ENCODE measurements at places on chromosomes 11 and 22.

GRCh38 chr11:69572233-69572860, 68.6 kb upstream of the CCND1 start:
- DNase-seq = no peak

DNA sequence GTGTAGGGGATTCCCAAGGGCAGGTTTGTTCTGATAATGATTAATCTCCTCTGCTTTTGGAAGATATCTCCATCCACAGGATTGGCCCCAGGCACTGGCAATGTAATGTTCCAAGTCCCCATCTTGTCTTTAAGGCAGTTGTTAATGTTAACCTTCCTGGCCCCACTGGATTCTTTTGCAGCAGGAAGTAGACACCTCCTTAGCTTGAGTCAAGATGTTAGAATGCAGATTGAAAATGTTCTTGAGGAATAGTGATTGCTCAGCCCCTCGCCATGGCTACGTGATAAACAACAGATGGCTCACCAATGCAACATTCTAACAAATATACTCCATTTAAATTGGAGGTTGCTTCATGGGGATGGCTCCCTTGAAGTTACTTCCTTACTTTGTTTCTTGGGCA, 7.3 kb downstream of the HEPHL1 start:
- no peak for DNase-seq

DNA sequence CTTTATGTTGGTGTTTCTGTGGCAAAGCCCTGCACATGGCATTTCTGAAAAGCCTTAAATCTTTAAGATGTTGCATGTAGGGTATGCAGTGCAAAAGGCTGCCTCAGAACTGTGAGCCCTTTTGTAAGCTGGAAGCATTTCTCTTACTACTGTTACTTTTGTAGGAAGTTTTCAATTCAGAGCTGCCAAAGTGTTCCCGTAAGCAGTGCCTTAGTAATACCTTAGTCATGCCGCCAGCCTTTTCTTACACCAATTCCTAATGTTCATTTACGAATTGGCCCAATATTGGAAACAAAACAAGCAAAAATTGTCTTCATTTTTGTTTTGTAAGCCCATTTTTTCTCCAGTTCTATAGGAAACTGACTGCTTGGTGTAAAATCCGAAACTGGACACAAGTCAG, 67.4 kb upstream of the RASSF10 start:
- no peak for DNase-seq

DNA sequence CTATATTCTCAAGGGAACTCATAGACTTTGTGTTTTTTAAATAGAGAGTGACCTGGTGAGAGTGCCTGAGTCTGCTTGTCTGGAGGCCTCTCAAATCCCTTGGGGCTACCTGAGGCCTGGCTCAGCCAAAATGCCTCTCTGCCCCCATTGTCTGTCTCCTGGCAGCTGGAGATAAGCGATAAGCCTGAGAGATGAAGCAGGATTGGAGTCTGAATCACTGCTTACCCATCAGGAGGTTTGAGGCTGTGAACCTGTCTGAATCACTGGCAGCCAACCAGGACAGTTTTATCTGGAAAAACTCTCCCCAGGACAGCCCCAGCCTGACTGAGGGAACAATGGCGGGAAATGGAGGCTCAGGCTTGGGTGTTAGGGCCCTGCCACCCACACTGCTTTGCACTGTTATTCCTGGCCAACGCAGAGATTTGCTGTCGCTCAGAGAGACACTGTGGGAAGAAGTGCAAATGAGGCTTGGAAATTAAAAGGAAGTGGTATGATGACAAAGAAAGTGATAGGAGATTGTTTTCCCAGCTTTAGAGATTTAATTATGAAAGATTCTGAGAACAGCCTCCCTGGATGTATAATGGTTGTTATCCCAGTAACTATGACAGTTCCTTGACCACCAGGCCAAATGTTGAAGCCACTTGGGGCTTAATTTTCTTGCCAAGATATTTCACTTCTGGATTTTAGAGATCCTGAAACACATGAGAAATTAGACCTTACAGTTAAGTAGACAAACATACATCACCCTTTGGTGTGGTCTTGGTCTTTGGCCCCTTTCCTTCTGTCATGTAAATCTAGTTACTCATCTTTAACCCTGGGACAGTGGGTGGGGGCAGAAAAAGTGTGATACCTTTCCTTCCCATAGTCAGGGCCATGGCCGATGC, 102.1 kb downstream of the RASSF10 start:
- DNase-seq = no peak

GRCh38 chr11:110172468-110173065, 79.4 kb downstream of the ZC3H12C start:
- DNase-seq = no peak

- no peak for DNase-seq
These were observed 2.5 kb downstream of the MRGPRG start for GRCh38 chr11:3216027-3216525.

GRCh38 chr11:130328420-130328819, 13.7 kb upstream of the ZBTB44 start:
- DNase-seq = no peak

DNA sequence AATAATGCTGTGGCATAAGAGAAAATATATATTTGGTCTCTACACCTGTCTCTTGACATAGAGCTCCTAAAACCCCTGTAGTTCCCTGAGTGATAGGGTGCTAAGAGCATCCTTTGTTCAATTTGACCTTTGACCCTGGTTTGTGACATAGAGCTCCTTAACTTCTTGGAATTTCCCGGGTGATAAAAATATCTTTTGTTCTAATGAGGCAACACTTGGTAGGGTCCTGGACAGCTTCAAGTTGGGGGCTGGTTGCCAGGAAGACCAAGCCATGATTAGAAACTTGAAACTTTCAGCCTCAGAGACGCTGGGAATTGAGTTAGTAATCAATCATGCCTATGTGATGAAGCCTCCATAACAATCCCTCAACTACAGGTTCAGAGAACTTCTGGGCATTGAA, 105.4 kb downstream of the CASP12 start:
- no peak for DNase-seq

Data from stimulated activated naive CD4-positive, alpha-beta T cell treated with Interleukin-2 at 50 U/mL for 16 hours (primary cell).